ENCODE measurements at places on chromosomes 13 and 19. TPM values are rescaled to one million over a fixed set of nuclear protein-coding genes. Genes with fewer than 3 reads are reported as not detected.

DNA sequence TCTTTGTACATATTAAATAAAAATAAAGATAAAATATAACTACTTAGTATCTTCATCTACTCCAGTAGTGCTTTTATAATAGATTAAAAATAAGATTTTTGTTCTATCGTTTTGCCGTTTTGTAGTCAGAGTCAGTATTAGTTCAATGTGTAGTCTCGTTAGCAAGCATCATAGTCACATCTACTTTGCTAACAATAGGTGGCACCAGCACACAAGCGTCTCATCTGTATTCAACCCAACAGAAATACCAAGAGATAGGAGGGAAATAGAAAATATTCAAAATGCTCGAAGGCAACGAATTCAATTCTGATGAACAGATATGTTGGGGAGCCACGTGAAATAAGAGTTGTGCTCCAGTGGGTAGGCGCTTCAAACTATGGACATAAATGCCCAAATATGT lies 21.4 kb upstream of the MICU2 start:
- H3K27me3 ChIP-seq, result no peaks in the 10 kb centered on the region
- no peaks in the 10 kb centered on the region for H3K4me1 ChIP-seq
- DNase-seq, result no peak
- H3K4me3 ChIP-seq, result no peak overlapping the region
- no peaks in the 10 kb centered on the region for H3K36me3 ChIP-seq

GRCh38 chr19:39230096-39230764 lies 14.6 kb downstream of the IFNL3 start:
- no peaks in the 10 kb centered on the region for H3K27me3 ChIP-seq
- no peak overlapping the region for H3K4me3 ChIP-seq
- H3K27ac ChIP-seq, result no peak overlapping the region
- no peaks in the 10 kb centered on the region for H3K4me1 ChIP-seq
- H3K36me3 ChIP-seq, result no peaks in the 10 kb centered on the region
- DNase-seq, result no peak

DNA sequence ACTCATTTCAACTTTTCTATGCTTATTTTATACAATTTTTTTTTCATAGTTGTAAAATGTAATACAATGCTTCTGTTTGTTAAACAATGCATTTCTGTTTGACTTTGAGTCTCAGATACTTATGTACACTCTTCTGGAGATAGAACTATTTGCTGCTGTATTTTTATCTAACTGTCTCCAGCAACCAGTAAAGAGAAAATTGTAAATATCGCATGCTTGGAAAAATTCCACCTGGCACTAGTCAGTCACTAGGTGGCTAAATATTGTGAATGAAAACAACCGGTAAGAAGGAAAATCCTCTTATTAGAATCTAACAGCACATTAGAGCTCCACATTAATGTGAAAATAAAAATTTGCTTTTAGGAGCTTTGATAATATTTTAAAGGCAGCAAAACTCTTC lies 876.5 kb downstream of the PCDH9 start:
- peaks cover 9% of the 10 kb centered on the region for H3K4me1 ChIP-seq
- H3K27ac ChIP-seq, result no peak overlapping the region

The GDF15 gene
- total RNA-seq, result 3.3 TPM

The GPR12 gene
- 0.17 TPM for total RNA-seq

- peak; percentile 21 for DNase-seq
- no peaks in the 10 kb centered on the region for H3K27me3 ChIP-seq
- H3K4me3 ChIP-seq, result no peak overlapping the region
- H3K27ac ChIP-seq, result no peak overlapping the region
- no peaks in the 10 kb centered on the region for H3K36me3 ChIP-seq
These were observed 275.8 kb upstream of the SOX1 start for GRCh38 chr13:111791131-111791530.

GRCh38 chr13:99228737-99229691 lies 28.4 kb downstream of the UBAC2 start:
- no peaks in the 10 kb centered on the region for H3K27me3 ChIP-seq
- DNase-seq, result no peak
- peaks cover 31% of the 10 kb centered on the region for H3K4me1 ChIP-seq
- H3K27ac ChIP-seq, result no peak overlapping the region
- H3K36me3 ChIP-seq, result no peaks in the 10 kb centered on the region
